Stimulated activated CD8-positive, alpha-beta memory T cell treated with anti-CD3 and anti-CD28 coated beads, Interleukin-7, amount 100 ng/mL, for 1 hour (primary cell): ENCODE measurements at places on chromosomes 2 and 18.

- no peak for DNase-seq
These were observed 17.0 kb upstream of the MAP3K20 start for GRCh38 chr2:173058673-173059072.

DNA sequence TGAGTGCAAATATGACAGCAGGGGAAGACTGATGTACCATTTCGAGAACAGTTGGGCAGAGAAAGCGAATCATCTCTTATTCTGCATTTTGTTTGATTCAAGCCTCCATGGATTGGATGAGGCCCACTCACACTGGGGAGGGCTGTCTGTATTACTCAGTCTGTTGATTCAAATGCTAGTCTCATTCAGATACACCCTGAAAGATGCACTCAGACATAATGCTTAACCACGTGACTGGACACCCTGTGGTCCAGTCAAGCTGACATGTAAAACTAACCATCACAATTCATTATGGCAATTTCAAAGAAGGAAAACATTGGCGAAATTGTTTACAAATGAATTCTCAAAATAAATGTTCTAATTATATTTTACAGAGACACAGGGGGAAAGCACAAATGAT is 1210.2 kb downstream of the DPP10 start:
- no peak for DNase-seq

DNA sequence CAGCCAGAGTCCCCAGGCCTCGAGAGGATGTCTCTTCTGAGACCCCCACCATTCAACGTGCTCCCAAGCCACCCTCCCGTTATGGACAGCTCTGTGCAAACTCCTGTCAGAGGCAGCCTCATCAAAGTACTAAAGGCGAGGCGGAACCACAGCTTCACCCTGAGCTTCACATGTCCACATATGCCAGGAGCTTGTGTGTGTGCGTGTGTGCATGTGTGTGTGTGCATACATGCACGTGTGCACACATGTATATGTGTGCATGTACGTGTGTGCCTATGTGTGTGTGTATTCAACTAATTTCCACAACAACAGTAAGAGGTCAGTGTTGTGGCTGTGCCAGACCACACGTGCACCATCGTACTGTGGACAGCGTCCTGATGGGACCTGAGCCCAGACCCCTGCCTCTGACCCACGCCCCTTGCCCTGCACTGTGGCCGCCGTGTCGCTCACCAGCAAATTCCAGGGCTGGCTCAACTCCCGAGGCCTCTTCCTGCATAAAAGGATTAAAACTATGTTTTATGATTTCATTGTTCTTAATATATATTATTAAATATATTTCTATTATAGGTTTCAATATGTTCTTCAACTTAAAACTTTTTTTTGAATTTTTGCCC is 444.8 kb downstream of the EIPR1 start:
- DNase-seq: no peak

GRCh38 chr2:127093648-127094210 is 13.2 kb downstream of the BIN1 start:
- DNase-seq: no peak
